Urinary bladder (tissue), 4 donors: ENCODE measurements at places on chromosomes 11 and 22. TPM values are rescaled to one million over a fixed set of nuclear protein-coding genes. Genes with fewer than 3 reads are reported as not detected.

Gene EMSY
- 45.4 TPM for total RNA-seq

DNA sequence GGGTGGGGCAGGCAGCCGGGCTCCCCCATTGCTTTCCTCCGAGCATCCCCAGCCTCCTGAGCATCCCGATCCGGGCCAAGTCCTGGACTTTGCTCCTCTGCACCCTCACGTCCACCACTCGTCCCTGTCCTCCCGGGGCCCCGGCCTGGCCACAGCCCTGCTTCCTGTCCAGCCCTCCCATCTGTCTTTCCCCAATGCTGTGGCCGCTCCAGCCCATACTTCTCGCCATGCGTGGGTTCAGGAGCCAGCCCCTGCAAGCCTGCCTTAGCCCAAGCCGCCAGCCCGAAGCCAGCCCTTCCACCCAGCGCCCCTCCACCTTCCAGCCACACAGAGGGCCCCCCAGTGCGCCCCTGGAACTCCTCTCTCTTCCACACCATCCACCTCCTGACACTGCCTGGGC is 23.8 kb downstream of the MRPL23 start:
- DNase-seq: no peak

DNA sequence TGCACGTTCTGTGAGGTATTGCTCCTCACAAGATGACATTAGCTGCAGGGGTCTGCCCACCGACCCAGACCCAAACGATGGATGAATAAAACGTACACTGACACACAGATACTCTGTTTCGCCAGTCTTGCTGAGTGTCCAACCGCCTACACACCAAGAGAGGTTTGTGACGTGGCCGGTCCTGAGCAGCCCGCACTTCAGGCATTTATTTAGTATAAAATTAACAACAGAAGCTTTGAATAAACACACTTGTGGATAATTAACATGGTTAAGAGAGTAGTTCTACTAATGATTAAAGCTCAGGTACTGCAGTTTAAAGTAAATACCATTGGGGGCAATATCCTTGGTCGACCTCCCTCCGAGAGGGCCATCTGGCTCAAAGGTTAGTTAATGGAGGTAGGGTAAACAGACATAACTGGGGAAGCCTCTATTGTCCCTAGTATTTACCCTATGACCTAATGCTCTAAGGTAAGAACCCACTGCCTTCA is 75.7 kb downstream of the CCDC83 start:
- no peak for DNase-seq

DNA sequence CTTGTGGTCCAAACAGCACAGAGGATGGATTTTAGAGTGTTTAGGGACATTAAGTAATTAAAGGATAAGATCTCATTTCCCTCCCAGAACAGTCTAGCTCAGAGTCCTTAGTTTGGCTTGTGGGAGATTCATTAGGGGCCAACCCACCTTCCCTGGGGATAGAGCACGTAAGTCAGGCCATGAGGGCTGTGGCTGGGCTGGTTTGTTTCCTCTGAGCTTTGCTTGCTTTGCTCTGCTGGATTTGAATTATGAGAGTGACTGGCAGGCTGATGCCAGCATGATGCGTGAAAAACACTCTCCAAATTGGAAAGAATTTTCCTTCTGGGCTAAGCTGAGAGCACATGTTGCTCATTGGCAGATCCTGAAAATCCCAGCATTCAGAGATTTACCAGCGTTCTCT is 84.7 kb upstream of the HEPHL1 start:
- no peak for DNase-seq
